ENCODE measurements at places on chromosomes 6 and 20.

- DNase-seq, result no peak
These were observed 229.6 kb downstream of the EYA2 start for GRCh38 chr20:47124181-47124717.

DNA sequence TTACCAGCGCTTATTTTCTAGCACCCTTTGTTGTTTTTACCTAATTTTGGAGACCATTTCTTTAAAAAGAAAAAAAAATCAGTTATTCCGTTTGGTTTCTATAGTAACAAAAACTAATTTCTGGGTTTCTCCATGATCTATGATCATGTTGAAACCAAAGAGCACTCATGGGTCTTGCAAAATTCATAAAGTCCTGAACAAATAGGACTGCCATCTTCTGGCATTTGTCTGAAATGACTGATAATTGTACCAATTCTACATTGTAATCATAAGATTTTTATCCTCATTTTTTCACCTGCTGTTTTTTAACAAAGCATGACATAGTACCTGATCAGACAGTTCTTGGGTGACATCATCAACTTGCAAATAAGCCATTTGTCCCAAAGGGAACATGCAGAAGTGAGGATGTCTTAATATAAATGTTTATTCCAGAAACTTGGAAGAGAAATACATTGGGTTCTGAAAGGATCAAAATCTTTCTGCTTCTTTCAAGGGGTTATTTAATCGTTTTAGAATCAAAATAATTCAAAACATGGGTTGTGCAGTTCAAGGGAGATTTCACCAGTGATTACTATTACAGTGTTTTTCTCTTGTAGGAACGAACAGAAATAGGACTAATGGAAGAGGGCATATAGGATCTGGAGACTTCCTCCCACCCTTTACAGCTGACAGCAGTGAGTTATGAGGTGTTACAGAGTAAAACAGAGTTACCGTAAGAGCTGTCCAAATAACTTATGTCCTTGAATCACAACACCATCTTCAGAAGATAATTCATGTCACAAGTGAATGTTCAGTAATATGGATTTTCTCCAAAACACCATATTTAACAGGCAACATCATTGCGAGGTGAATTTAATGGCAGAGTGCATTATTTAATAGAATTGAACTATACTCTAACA lies 87.1 kb upstream of the GJE1 start:
- DNase-seq, result no peak

DNA sequence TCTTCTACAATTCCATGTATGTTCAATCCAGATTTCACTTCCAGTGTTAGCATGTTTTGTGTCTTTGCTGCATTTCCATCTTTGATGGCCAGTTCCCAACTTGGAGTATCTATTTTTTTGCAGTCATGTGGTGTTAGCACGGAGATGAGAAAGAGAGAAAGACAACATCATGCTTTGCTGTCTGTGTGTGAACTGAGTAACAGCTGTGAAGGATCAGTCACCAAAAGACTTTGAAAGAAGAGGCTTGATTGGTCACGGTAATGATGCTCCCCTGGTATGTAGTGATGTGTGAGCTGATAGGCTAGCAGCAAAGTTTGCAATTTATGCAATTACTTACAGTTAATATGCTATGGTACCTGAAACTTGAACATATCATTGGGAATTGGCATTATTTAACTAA lies 731.3 kb upstream of the NRSN1 start:
- no peak for DNase-seq

- DNase-seq, result peak; percentile 35
These were observed 19.6 kb upstream of the RREB1 start for GRCh38 chr6:7088076-7088742.

DNA sequence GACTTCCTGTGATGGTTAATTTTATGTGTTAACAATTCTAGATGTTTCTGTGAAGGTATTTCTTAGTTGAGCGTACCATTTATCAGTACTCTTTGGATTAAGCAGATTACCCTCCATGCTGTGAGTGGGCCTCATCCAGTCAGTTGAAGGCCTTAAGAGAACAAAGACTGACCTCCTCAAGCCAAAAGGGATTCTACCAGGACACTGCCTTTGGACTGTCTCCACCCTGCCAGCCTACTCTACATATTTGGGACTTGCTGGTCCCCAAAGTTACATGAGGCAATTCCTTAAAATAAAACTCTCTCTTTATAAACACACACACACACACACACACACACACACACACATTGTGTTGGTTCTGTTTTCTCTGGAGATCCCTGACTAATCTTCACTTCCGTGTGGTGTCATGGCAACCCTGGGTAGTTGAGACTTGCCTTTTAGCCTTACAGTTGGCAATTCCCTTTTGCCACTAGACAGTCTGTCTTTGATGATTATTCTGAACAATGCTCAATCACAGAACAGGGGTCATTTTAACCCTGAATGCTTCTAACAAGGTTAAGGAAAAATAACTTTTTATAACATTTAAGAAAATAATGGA lies 32.2 kb downstream of the MRAP2 start:
- DNase-seq, result no peak

DNA sequence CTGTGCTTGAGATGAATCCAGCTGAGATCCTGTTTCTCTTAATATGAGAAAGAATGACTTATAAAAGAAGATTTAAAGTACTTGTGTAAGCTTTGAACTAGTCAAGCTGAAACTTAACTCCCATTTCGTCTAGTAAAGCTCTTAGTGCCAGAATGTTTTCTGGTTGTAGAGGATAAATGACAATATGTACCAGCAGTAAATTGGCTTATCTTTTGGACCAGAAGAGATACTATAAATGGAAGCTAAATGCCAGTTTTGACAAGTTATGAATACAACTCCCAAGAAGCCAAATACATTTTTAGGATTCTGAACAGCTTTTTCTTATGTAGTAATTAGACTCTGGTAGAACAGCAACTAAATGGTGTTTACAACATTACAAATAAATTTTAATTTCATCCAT lies 608.7 kb downstream of the EYS start:
- no peak for DNase-seq

DNA sequence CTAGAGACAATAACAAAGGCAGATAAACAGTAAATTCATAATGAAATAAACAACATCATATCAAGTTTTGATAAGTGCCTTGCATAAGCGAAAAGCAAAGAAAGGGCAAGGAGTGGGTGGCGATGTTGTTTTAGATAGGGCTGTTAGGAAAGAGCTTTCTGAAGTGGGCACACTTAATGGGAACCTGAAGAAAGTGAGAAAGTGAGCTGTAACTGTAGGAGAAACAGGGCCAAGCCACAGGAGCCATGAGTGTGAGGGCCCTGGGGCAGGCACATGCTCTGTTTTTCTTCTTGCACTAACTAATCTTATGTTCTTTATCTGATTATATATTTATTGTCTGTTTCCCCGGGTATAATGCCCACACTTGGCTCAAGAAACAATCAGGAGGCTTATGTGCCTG lies 193.4 kb upstream of the SUPT3H start:
- DNase-seq, result no peak

GRCh38 chr20:47273591-47274235 lies 82.8 kb downstream of the ZMYND8 start:
- no peak for DNase-seq

- no peak for DNase-seq
These were observed 79.4 kb upstream of the NRN1 start for GRCh38 chr6:6085928-6086668.

GRCh38 chr20:63106108-63106764 lies 99.5 kb upstream of the BHLHE23 start:
- DNase-seq, result no peak

DNA sequence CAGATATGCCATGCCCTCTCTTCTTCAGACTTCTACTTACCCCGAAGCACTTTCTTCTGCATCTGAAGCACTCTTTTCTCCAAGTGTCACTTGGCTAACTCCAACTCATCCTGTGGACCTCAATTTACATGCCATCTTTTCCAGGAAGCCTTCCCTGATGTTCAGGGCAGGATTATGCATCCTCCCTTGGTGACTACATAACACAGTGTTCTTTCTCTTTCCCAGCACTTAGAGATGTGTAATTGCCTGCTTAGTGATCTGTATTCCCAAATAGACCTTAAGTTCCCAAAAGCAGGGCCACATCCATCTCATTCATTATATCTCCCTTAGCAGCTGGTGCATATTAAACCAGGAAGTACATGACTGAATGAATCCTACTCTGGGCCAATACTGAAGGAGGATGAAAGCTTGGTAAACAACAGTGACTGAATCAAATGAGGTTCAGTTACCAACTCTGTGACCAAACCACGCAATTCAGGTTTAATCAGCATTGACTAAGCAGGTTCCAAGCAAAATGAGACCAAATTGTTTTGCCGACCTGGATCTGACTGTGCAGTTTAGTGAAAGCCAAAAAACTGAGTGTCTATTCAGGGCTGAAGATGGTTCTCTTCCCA lies 121.4 kb upstream of the TCF21 start:
- DNase-seq, result no peak

DNA sequence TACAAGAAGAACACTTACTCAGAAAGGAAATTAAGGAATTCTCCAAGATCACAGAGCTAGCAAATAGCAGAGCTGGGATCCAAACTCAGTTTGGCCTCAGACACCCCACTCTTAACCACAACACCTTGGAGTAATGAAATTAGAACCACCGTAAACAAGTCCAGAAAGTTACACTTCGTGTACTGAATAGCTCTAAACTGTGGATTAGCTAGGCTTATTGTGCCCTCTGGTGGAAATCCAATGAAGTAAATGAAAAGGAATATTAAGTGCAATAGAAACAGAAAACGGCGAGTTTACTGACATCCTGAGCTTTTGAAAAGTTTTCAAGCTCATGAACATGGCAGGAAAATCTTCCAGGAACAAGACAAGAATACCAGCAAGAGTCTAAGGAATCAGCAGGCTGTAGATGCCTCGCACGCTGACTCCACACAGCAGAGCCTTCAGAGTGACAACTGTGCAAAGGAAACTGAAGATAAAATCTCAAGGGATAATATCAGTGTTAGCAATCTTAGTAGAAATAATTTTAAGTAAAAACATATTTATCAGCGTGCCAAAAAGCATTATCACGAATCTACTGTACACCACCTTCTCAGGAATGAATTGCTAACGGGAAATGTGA lies 34.6 kb downstream of the FBXO5 start:
- peak; percentile 4 for DNase-seq

GRCh38 chr6:2919401-2919800 lies 16.3 kb upstream of the SERPINB9 start:
- DNase-seq, result no peak

- DNase-seq, result no peak
These were observed 21.1 kb upstream of the AIG1 start for GRCh38 chr6:143039548-143039947.

DNA sequence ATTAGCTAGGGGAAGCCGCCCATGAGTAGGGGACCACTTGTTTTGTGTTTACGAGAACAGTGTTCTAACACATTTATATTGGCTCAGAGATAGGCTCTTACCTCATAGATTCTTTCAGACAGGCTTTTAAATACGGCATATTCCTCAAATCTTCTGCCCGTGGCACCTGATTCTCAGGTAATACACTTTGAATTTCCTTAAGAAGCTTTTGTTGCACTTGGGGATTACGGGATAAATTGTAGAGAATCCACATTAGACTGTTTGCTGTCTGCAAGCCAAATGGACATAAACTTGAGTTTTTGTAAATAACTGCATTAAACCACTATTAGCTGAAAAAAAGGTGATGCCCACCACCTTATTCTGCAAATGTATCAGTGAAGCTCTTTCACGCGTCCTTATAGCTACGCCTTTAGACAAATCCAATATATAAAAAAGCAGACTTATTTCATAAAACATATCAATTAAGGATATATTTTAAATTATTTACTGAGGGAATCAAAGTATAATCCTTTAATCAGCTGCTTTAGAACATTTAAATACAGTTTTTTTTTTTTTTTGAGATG lies 14.8 kb downstream of the CYP24A1 start:
- DNase-seq, result no peak

- no peak for DNase-seq
These were observed 83.8 kb downstream of the FNDC1 start for GRCh38 chr6:159252955-159253508.

- no peak for DNase-seq
These were observed 90.5 kb upstream of the ATXN1 start for GRCh38 chr6:16851758-16852157.
